ENCODE measurements at places on chromosomes 6 and 20. TPM values are rescaled to one million over a fixed set of nuclear protein-coding genes. Genes with fewer than 3 reads are reported as not detected.
A peak's percentile ranks its signal among the peaks of the same experiment; 100 is the strongest.

- no peak for DNase-seq
Measured at GRCh38 chr20:58482416-58482815, 32.8 kb downstream of the APCDD1L start.

DNA sequence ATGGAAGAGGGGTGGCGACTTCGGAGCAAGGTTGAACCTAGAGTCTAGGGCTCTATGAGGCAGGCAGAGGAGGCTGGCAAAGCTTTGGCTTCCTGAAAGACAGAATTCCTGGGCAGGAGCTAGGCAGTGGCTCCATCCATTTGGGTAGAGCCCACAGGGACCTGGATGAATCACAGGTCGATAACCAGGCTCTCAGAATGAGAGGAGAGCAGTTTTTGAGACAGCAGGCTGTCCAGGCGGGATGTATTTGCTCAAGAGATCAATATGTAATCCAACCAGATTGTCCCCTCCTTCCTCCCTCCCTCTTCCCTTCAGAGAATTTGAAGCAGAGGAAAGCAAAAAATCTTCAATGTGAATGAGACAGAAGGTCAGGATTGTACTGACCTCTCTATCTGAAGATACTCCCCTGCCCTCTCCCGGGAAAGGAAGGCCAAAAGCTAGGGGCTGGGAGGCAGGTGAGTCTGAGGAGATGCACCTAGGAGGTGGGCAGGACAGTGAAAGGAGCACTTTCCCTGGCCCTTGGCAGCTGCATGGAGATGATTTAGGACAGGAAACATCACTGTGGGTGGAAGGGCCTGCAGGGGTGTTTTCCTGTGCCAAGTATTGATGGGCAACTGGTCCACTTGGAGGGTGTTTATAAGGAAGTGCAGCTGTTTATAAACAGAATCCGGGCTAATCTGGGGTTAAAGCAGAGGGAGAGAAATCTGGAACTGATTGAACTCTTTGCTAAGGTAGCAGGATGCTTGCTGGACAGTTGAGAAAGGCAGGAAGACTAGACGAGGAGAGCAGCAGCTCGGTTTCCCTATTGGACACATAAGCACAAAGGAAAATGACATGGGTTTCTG is 212.4 kb upstream of the LRFN2 start:
- no peak for DNase-seq

DNA sequence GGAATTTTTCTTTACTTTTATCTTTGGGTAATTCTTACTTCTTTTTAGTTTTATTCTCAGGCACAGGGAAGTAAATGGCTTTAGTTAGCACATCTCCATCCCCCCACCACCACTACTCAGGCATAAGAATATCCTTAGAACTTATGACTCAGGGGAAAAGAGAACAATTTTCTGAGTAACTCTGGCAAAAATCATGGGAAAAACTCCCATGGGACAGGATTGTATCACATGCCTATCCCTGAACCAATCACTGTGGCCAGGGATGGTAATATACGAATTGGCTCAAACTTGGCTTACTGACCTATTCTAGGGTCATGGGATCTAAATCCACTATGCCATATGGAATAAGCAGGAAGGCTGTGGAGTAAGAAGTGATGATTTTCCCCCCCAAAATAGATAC is 339.1 kb downstream of the BTBD3 start:
- no peak for DNase-seq

- DNase-seq = peak; percentile 2
Measured at GRCh38 chr6:78768271-78768670, 99.1 kb upstream of the IRAK1BP1 start.

LGSN gene
- 10.8 TPM for total RNA-seq

Data from Caco-2 (cell line).